ENCODE measurements at places on chromosomes 4 and X. TPM values are rescaled to one million over a fixed set of nuclear protein-coding genes. Genes with fewer than 3 reads are reported as not detected.

GRCh38 chr4:76059750-76060149 lies 14.8 kb upstream of the ART3 start:
- peak overlapping the region; percentile 10 for H3K4me3 ChIP-seq
- no peaks in the 10 kb centered on the region for H3K36me3 ChIP-seq
- peak; percentile 81 for DNase-seq
- H3K27ac ChIP-seq = peak overlapping the region; percentile 30

- H3K27me3 ChIP-seq = peaks cover 3% of the 10 kb centered on the region
- peak; percentile 73 for DNase-seq
- no peaks in the 10 kb centered on the region for H3K36me3 ChIP-seq
- peaks cover 8% of the 10 kb centered on the region for H3K4me1 ChIP-seq
- no peak overlapping the region for H3K4me3 ChIP-seq
These were observed 17.2 kb upstream of the RNF212 start for GRCh38 chr4:1130316-1131186.

DNA sequence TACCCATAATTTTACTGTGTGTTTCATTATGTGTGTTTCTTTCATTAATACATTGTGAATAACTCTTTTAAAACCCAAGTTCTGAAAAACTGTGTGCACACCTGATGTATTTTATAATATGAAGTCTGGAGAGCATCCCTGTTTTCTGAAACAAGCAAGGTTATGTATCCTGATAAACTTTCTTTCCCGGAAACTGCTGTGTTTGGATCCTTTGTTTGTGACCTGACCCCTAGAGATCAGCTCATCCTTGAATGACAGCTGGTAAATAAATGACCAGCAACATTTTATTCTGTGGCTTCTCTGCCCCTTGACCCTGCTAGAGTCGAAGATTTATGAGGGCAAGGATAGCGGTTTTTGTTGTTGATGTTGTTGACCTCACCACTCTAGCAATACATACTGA lies 535.6 kb upstream of the ZFP42 start:
- no peaks in the 10 kb centered on the region for H3K36me3 ChIP-seq
- H3K4me1 ChIP-seq = no peaks in the 10 kb centered on the region
- H3K27ac ChIP-seq = no peak overlapping the region
- H3K4me3 ChIP-seq = no peak overlapping the region
- no peaks in the 10 kb centered on the region for H3K27me3 ChIP-seq
- DNase-seq = no peak

GRCh38 chrX:40103565-40104323 lies 6.0 kb upstream of the BCOR start:
- H3K36me3 ChIP-seq = no peaks in the 10 kb centered on the region
- H3K27ac ChIP-seq = no peak overlapping the region
- H3K4me1 ChIP-seq = peaks cover 61% of the 10 kb centered on the region
- peaks cover 6% of the 10 kb centered on the region for H3K27me3 ChIP-seq

The AMER1 gene
- 0.61 TPM for polyA plus RNA-seq

All from CD14-positive monocyte (primary cell).